ENCODE measurements at places on chromosomes 2 and 18.

- no peak for DNase-seq
These were observed 52.6 kb upstream of the NEMP2 start for GRCh38 chr2:190587106-190587505.

- no peak for DNase-seq
These were observed 93.7 kb downstream of the HS1BP3 start for GRCh38 chr2:20557226-20557625.

DNA sequence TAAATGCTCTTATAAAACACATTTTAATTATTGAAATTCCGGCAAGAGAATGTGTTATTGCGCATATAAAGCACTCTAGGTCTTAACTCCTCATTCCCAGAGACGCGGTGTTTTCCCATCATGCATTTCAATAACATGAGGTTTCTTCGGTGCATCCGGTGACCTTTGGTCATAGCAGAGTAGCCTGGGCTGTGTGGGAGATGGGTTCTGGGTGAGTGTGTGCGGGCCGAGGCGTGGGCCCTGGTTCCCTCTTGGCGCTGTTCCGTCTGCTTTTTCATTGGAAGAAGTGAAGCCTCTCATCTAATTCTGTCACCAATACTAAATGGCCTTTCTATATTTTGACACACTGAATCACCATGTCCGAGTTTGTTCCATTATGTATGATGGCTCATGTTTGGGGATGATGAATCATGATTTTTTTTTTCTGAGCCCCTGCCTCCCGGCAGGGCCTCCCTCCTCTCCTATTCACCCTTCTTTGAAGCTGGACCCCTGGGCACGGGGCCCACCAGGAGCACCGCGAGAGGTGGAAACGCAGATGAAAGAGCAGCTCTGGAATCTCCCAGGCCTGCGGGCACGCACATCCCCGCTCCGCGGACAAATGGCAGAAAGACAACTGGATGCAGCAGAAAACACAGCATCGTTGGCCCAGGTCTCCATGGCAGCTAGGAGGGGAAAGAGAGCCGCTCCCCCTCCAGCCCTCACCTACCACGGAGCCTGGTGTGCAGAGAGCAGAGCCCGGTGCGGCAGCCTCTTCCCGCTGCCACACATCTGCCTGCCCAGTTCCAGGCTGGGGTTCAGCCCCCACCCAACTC lies 85.8 kb upstream of the HPCAL1 start:
- no peak for DNase-seq

DNA sequence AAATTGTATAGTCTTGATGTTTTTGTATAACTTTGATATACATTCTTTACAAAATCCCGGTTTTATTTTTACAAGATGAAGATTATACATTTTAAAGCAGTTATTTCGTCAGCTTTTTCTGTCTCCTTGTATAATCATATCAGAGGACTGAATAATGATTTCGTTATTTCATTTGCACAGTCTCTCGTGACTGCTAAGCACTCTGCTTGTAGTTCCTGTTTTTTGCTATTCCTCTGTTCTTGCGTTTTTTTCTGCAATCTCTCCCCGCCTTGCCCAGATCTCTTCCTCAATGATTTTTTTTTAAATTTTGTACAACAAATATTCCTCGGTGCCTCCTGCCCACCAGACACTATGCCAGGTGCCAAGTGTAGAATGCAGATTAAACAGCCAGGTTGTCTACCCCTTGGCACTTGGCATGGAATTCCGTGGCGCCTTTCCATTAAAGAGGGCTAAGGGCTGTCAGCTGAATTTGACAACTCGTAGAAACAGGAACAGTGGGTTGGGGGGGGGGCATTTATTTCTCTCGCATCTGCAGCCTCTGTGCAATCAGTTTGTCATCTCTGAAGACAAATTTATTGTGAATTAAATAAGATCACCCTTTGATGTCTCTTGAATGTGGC lies 69.6 kb downstream of the KLHL29 start:
- no peak for DNase-seq

- DNase-seq, result no peak
These were observed 1.7 kb upstream of the HS6ST1 start for GRCh38 chr2:128320192-128320905.

GRCh38 chr2:122028371-122029100 lies 273.1 kb downstream of the TSN start:
- no peak for DNase-seq

DNA sequence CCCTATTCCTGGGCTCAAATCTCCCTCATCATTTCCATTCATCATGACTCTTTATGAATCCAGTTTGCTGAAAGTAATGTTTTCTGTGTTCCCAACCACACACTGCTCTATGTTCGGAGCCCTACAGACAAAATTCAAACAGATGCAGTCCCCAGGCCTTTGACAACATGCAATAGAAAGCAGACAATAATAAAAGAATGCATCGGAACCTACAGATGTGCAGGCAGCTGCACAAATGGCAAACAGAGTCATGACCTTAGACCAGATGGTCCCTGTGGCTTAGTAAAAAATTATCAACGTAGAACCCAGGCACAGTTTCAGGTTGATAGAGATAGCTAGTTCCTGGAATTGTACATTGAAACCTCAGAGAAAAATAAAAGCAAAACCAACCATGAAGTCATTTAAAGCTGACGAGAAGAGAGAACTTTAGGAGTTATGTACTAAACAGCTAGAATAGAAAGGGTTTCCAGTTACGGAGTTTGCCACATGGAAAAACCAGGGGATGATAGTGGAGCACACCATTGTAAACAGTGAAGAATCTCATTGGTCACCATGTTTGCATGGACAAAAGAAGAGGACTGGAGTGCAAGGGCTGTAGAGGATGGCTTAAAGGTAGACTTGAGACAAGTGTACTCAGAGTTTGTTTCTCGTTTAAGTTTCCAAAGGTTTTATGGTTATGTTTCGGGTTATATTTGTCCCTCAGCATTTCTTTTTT lies 23.2 kb upstream of the ACVR1 start:
- DNase-seq, result peak; percentile 54

DNA sequence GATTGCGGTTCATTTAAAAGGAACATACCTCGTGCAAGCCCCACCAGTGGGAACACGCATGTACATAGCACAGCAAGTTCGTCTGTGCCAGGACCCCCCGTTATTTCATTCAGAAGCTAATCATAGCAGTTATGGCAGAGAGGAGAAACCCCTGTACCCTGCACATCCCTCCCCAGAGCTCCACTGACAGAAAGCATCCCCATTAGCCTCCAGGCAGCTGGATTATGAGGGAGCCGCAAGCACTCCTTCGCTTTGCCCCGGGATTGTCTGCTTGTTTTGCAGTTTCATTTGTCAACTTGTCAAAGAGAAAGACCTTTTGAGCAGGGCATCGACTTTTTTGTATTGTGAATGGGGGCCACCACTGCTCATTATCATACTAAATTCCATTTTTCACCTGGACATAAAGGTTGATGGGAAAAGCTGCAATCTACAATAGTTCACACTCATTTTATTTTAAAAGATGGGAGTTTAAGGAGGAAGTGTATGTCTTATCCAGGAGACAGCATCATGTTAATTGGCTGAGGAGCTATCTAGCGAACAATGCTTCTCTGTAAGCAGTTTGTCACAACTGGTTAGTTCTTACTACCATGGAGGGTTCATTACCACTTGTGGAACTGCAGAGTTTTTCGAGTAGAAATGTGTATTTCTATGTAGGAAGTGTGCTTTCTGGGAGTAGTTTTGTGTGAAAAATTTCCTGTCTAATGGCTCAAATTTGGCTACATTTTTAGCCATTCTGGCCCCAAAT lies 255.3 kb downstream of the THSD7B start:
- no peak for DNase-seq

GRCh38 chr2:54952978-54953456 lies 97.2 kb downstream of the RTN4 start:
- DNase-seq, result no peak

- no peak for DNase-seq
These were observed 136.1 kb upstream of the FANCL start for GRCh38 chr2:58377181-58377580.

DNA sequence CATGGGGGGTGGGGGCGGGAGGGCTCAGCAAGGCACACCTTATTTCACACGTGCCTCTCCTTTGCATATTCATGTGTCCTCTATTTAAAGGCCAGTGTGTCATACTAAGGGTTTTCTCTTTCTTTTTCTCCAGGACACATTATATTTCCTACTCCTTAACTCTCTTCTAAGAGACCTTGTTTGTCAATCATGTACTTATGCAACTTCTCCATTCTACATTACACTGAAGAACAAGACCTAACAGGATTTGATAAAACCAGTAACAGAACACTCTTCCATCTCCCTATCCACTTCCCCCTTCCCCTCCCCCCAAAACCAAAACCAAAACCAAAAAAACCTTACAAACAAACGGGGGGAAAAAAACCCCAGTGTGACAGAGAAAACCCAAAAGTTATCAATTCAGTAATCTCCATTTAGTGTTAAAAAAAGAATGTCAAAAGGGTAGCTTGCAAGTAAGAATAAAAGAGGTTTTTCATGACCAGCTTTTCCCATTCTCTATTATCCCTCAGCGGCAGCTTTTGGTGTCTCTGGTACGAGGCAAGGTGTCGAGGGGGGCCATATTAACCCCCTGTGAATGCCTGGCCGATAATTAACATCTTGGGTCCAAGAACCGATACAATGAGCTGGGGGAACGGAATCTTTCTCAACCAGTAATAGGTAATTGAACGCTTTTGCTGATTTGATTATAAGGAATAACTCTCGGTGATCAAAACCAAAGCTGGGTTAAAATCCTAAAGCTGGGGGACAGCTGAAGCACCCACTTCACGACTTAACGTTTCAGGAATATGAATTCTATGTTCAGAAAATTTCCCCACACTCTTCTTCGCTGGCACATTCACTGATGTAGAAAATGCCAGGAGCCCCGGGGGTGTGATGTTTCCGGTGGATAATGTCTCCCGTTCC lies 191.0 kb upstream of the TCF4 start:
- no peak for DNase-seq

- DNase-seq, result no peak
These were observed 10.1 kb downstream of the NTSR2 start for GRCh38 chr2:11659851-11660250.

GRCh38 chr2:33763671-33764310 lies 164.7 kb upstream of the FAM98A start:
- DNase-seq, result no peak

- no peak for DNase-seq
These were observed 475.2 kb downstream of the EPHA4 start for GRCh38 chr2:221096706-221097567.

GRCh38 chr2:53784436-53784835 lies 2.3 kb downstream of the ASB3 start:
- no peak for DNase-seq

GRCh38 chr2:50263728-50264127 lies 768.2 kb downstream of the NRXN1 start:
- DNase-seq, result no peak

DNA sequence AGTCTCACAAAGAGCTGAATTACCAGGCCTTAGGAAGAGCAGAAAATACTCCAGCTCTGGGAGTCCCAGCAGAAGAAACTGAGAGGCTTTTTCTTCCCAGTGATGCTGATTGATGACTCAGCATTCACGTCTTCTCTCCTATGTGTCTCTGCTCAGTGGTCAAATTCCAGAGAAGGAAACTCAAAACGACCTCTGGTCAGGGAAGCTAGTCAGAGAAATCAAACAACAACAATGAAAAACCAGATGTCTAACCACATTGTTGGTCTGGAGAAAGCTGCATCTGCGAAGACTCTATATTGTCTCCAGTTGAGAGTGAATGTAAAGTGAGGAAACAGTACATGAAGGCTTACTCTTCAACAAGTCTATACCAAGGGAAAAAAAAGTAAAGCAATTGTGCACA lies 28.6 kb upstream of the CERS6 start:
- no peak for DNase-seq

DNA sequence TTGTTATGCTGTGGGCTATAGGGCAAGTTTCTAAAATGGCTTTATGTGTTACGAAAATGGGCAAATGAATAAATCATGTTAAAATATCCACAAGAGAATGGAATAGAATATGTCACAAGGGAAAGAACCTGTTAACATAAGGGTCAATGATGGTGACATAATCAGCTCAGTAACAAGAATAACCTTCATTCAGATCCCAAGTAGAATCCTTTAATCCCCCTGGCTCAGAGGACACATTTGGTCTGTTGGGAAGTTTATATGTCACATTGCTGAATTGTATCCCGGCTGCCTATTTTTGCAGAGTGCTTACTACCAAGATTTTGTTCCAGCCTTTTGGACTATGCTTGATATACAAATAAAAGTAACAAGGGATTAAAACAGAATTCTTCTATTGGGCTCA lies 13.1 kb upstream of the LGALSL start:
- DNase-seq, result no peak

DNA sequence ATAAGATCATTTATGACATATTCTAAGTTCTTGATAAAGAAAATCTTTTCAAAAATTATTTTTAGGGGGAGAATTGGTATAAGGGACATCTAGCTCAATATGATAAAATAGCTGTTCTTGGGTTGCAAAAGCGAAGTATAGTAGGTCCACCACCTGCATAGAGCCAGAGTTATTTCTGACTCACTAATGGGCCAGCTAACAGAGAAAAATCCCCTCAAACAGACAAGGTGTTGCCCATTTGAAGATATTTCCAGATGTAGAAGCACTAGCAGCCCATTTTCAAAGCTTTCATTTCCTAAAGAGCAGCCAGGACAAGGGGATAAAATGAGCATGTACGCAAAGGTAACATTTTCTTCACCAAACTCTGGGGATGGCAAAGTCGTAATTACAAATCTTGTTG lies 165.7 kb upstream of the FN1 start:
- DNase-seq, result no peak

GRCh38 chr2:25957743-25958142 lies 24.6 kb downstream of the KIF3C start:
- no peak for DNase-seq

DNA sequence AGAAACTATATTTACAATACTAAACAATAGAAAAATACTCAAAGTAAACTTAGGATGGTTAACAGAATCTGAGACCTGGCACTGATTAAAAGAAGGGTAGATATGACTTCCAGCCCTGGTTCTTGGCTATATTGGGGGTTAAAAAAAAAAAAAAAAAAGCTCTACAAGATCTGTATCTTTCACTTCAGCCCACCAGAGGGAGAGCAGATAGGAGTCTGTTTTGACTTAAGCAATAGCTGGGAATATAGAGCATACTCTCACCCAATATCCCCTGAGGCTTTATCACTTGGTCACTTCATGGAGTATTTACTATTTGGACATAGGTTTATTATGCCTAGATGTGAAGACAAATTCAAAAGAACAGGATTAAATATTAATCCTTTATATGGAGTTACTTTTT lies 598.9 kb upstream of the LINC00305 start:
- no peak for DNase-seq

DNA sequence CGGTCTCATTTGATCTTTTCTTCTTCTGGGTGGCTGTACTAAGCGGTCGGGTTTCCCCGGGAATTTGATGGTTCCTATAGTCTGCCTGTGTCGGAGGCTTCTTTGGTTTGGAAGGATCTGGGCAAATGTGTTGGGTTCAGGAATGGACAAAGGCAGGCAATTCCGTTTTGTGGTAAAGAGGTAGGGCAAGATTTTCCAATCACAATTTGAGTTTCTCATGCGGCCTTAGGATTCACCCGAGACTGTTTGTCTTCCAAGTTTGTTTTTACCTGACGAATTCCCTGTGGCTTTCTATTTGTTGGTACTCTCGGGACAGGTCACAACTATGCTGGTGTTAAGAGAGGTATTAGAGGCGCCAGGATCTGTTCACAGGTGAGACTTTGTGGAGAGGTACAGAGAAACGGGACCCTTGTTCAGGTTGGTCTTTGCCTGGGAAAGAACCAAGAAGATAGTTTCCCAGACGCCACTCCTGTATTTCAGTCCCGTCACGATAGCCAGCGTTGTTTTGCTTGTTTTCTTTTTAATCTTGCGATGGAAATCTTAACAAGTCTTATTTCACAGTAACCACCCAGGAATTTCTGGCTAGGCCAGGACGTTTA lies 3.0 kb downstream of the SP5 start:
- DNase-seq, result no peak

- DNase-seq, result peak; percentile 57
These were observed 56.1 kb downstream of the SLC35F5 start for GRCh38 chr2:113700186-113700841.

Measured in CD4-positive, alpha-beta T cell treated with Interleukin-15 for 4 hours (primary cell).